Mammary epithelial cell (primary cell): ENCODE measurements at places on chromosomes 16 and 17. TPM values are rescaled to one million over a fixed set of nuclear protein-coding genes. Genes with fewer than 3 reads are reported as not detected.

DNA sequence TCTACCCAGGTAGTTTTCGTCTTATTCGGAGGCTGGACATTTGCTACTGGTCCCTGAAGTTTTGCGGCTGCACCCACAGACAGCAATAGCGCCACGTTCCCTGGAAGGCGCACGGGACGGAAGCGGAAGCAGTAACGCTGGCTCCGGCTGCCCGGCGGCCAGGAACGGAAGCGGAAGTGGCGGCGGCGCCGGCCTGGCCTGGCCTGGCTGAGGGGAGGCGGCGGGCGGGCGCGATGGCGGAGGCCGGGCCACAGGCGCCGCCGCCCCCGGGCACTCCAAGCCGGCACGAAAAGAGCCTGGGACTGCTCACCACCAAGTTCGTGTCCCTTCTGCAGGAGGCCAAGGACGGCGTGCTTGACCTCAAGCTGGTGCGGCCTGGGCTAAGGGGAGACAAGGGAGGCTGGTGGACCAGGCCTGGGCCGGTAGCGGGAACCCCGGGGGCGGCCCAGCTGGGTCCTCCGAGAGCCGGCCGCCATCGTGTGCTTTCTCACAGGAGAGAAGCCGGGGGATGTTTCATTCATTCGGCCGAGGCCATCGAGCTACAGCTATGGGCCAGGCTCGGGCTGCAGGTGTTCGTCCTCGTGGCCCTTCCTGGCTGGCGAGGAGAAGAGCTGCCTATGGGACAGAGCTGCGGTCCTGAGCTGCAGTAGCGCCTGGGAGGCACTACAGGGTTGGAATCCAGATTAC lies at the start of gene E2F4:
Gene E2F4 (plus strand): TSS at position 161 of the 687 bp plus-strand sequence. CDS start 73 bp downstream, at position 234.
- peak; percentile 87 for DNase-seq

DNA sequence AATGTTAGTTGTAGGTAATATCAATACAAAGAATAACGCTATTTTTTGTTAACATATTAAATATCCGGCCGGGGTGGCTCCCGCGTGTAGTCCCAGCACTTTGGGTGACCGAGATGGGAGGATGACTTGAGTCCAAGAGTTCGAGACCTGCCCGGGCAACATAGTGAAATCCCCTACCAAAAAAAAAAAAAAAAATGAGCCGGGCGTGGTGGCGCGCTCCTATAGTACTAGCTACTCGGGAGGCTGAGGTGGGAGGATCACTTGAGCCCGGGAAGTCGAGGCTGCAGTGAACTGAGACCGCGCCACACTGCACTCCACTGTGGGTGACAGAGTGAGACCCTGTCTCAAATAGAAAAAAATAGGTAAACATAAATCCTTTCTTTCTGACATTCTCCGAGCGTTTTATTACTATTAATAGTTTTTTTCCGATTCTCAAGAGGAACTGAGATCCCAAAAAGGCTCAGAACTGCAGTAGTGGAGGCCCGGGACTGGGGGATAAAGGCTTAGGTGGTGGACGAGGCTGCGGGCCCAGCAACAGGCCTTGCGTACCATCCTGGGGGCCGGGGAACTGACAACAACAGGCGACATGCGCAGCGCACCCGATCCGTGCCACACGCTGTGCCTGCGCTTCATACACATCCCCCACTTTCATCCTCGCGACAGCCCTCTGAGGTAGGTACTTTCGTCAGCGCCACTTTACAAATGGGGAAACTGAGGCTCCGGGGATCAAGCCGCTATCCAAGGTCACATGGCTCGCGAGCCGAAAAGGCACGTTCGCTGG lies 919 bp downstream of the N4BP1 start:
- DNase-seq: no peak

- DNase-seq: no peak
Measured at GRCh38 chr17:32015245-32016013, 8.2 kb downstream of the LRRC37B start.

GRCh38 chr17:7515911-7516610 lies 31.9 kb downstream of the POLR2A start:
- DNase-seq: no peak

LGALS9B gene
- not detected for polyA plus RNA-seq
